ENCODE measurements at places on chromosomes 2 and 18. TPM values are rescaled to one million over a fixed set of nuclear protein-coding genes. Genes with fewer than 3 reads are reported as not detected.

Gene LIMS4
- total RNA-seq, result 1.1 TPM

Gene CD8A
- total RNA-seq, result 0.44 TPM

Gene DHRS9
- total RNA-seq, result not detected

Gene CROCC2
- total RNA-seq, result not detected

Gene CCDC74B
- total RNA-seq, result 3.4 TPM

Gene SIX3
- total RNA-seq, result 6.6 TPM

Gene SAG
- total RNA-seq, result not detected

Gene TEKT4
- not detected for total RNA-seq

Gene DSG4
- not detected for total RNA-seq

Gene TBC1D8
- 32.0 TPM for total RNA-seq

Gene ZAP70
- total RNA-seq, result 0.64 TPM

Gene CCDC74A
- total RNA-seq, result 12.6 TPM

DNA sequence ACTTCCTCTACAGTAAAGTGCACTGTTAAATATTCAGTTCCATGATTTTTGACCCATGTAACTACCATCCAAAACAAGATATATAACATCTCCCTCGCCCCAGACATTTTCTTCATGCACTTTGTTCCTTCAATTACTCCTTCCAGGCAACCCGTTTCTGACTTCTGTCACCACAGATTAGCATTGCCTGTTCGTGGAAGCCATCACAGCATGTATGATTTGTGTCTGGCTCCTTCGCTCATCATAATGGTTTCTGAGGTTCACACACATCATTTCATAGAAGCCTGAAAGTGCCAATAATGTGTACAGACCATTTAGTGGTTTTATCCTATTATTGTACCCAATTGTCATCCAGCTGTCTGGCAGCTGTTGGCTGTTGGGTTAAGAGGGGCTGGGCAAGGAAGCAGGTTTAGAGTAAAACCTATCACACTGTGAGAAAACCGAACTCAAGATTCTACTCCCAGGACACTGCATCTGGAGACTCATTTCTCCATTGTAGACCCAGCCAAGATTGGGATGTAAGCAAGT lies 16.1 kb downstream of the ARHGAP28 start:
- DNase-seq, result no peak

- no peak for DNase-seq
These were observed 272.8 kb upstream of the MMADHC start for GRCh38 chr2:149860276-149860921.

GRCh38 chr2:176129813-176130146 lies 275 bp downstream of the HOXD8 start:
- DNase-seq, result no peak

DNA sequence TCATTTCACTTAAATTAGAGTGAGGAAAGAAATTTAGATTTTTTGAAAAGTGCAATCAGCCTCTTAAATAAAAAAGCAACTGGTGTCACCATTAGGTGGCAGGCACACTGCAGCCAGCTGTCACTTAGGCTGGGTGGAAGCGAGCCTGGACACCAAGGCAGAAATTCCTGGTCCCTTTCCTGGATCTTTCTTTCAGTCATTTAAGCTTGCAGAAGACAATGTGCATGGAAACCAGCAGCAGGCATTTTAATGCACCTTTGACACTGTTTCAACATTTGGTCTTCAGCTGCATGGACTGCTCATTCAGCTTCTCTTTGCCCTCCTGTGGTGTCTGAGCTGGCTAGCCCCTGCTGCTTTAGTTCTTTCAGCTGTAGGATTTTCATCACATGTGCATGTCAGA lies 61.0 kb downstream of the AQP4 start:
- peak; percentile 15 for DNase-seq

DNA sequence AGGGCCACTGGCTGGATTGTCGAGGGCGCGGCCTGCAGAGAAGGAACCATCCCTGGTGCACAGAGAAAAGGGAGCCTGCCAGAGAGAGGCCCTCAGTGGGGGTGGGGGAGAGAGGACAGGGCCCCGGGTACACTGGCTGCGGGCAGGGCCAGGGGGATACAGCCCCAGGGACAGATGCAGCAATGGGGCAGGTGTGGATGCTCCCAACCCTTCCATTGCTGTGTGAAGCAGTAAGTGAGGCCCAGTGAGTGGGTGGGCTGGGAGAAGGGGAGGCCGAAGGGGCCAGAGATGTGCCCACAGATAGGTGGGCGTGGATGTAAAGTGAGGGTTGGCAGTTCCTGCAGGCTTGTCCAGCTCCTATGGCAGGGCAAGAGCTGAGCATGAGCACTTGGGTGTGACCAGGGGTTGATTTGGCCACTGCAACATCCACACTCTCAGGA lies 7.4 kb downstream of the AGXT start:
- DNase-seq, result no peak

DNA sequence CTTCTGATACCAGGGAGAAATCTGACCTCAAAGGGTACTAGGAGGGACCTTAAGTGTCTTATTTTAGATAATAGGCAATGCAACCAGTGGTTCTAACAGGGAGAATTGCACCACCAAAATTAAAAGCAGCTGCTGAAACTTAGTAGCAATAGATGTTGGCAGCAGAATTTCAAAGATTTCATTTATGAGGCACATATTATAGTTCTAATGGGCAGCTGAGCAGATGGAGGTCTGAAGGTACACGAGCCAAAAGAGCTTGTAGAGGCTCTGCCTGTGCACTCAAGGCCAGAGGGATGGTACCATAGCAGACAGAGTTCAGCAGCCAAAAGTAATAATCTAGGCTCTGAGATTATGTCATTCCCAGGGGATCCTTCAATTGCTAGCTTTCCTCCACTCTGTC lies 87.3 kb upstream of the NCKAP5 start:
- no peak for DNase-seq

- DNase-seq, result no peak
These were observed 229.2 kb downstream of the GLI2 start for GRCh38 chr2:120964819-120965218.

- no peak for DNase-seq
These were observed 10.4 kb downstream of the RNF152 start for GRCh38 chr18:61882296-61883004.

DNA sequence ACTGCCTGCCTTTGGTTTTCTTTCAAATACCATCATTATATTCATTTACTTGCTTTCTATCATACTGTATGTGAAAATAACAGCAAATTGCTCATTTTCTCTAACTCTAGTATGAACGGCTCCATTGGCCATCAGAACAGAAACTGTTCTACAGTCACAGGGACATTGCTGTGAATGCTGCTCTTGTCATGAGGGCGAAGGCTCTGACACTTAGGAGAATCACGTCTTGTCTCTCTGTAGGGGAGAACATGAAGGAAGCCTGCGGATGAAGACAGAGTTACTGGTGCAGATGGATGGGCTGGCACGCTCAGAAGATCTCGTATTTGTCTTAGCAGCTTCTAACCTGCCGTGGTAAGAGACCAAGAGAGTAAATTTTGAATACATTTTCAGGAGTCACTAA lies 41.7 kb upstream of the ELOA2 start:
- DNase-seq, result no peak

DNA sequence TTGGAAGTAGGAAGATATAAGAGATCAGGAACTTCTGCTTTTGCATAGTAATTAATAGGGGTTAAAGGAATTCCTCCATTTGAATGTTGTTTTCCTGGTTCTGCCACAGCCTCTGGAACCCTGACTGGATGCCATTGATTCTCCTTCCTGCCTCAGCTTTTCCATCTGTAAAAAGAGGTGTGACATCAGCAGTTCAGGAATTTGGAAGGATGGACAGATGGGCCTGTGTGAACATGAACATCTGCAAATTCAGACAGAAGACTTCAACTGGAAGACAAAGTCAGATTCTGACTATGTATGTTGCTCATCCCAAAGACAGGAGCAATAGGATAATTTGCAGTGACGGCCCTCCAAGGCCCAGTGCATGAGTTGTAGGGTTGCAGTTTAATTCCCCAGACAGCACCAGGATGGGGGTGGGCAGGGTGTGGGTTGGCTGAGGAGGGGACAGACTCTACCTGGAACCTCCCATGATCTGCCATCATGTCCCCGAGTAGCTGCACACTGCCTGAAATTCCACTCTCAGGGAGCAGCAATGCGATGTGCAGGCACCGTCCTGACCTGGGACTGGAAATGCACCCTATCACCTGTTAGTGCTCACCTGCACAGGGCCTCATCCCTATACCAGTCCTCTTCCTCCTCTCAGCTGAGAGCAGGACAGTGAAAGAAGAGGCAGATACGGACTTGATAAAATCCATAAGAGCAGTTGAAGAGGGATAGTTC lies 98.9 kb upstream of the EPAS1 start:
- no peak for DNase-seq

GRCh38 chr18:41993151-41993550 lies 38.1 kb downstream of the PIK3C3 start:
- DNase-seq, result no peak

GRCh38 chr2:21070341-21071257 lies 26.7 kb upstream of the APOB start:
- no peak for DNase-seq

GRCh38 chr2:212441821-212442220 lies 96.8 kb downstream of the ERBB4 start:
- no peak for DNase-seq

- DNase-seq, result no peak
These were observed 30.6 kb upstream of the MREG start for GRCh38 chr2:216043949-216044348.

GRCh38 chr2:12005886-12006681 lies 259.7 kb downstream of the LPIN1 start:
- no peak for DNase-seq

GRCh38 chr2:149155196-149155969 lies 116.9 kb downstream of the LYPD6B start:
- no peak for DNase-seq

- DNase-seq, result no peak
These were observed 116.7 kb downstream of the EIPR1 start for GRCh38 chr2:3260959-3261358.

- DNase-seq, result no peak
These were observed 18.1 kb downstream of the PPM1B start for GRCh38 chr2:44186810-44187209.

- DNase-seq, result no peak
These were observed 472.8 kb downstream of the PLCL1 start for GRCh38 chr2:198277181-198277580.

DNA sequence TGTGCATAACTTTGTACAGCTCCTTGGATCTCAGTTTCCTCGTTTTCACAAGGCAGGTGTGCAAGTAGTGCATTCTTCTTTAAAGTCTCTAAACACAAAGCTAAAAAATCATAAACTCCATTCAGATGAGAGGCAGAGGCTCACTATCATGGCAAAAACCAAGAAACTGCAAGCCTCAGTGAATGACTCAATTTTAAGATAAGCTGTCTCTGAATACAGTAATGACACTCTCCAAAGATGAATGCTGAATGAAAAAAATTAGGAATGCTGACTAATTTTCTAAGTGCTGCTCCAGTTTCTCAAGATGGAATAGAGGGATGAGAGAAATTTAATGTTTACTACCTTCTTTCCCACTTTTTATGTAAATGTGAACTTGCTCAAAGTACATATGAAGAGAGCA lies 17.2 kb downstream of the B4GALT6 start:
- no peak for DNase-seq

DNA sequence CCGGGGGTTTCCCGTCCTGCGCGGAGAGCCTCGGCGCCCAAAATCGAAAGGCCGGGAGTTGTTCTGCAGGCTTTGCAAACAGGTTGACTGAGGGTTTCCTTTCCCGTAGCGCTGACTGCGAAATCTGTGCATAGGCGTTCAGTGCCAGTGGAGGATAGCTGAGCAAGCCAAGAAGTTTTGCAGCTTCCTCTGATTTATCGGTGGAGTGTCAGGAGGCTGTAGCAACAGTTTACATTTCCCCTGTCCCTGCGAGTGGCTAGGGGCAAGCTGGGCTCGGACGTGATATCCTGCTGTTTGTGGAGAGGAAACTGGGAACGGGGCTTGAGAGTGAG lies 694 bp downstream of the THSD7B start:
- no peak for DNase-seq

DNA sequence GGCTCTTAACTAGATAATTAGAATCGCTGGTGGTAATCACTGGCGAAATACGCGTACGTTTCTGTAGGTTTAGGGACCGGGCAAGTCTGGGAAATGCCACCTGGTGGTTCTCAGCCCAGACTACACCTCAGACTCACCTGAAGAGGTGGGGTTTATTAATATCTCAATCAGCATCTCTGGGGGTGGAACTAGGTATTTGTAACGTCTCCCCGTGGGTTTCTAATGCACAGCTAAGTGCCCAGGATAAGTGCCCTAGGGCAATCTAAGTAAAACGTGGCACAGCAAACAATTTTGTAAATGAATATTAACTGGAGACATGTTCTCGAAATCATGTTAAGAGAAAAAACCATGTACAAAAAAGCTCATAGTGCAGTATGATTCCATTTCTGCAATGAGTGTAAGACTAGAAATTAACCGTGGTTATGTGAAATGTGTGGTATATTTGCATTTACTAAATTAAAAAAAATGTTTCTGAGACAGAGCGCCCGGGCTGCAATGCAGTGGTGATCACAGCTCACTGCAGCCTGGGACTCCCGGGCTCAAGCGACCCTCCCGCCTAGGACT lies 760 bp upstream of the CNOT11 start:
- peak; percentile 46 for DNase-seq

- no peak for DNase-seq
These were observed 144.1 kb downstream of the SOCS6 start for GRCh38 chr18:70432804-70433400.

DNA sequence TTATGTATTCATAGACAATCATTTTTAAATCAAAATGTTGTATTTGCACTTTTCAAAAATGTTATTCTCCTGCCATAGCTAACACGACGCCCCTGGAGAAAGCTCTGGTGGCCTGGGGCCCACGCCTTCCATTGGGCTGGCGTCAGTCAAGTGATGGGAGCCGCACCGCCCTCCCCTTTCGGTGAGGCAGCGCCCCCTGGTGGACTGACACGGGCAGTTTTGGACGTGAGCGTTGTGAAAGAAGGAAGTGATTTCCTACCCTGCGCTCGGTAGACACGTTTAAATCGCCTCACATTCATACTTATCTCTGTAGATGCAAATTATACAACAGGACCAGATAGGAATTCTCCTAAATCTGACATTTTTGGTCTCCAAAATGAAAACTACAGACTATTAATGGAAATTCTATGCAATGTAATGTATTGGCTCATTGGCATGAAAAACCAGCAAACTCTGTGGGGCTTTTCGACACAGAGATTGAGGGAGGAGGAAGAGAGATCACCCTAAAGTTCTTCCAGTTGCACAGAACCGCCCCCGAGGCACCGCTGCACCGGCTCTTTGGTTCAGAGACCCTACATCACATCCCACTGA lies 326.2 kb upstream of the SOX11 start:
- peak; percentile 44 for DNase-seq

DNA sequence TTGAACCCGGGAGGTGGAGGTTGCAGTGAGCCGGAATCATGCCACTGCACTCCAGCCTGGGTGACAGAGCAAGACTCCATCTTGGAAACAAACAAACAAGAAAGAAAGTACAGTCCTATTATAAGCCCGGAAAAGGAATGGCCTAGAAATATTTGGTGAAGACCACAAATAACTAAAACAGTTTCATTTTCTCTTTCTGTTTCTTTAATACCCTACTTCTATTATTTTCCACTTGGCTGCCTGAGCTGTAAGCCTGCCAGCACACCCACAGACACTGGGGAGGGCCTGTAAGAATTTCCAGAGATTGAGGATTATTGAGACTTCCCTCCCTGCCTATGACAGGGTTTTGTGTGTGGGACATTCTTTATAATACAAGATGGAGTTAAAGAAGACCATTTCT lies 188.0 kb upstream of the DCC start:
- no peak for DNase-seq

GRCh38 chr18:68607852-68608251 lies 107.1 kb downstream of the TMX3 start:
- DNase-seq, result no peak

Data from WTC11 (cell line).